ENCODE measurements at places on chromosomes 12 and 14.

DNA sequence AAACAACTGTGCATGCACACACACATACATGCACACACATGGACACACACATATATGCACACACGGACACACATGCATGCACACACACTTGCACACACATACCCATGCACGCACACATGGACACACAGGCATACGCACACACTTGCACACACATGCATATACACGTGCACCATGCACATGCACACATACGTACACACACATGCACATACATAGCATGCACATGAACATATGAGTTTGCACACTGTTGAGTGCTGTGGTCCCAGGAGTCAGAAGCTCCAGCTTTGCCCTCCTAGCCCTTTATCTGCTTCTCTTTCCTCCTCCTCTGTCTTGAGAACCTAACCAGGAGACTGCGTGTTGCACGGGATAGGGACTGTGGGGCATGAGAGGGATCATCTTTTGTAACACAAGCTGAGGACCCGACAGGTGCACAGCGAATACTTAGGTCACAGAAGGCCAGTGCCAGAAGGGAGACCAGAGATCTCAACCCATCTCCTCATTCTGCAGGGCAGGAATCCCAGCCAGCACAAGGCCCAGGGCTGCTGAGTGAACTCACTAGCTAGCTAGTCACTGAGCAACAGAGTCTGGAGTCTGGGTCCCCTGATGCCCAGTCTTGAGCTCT, 3.5 kb upstream of the LRTM2 start:
- DNase-seq, result no peak

- DNase-seq, result no peak
Observed at GRCh38 chr12:7045913-7046312, 14.6 kb upstream of the C1S start.

DNA sequence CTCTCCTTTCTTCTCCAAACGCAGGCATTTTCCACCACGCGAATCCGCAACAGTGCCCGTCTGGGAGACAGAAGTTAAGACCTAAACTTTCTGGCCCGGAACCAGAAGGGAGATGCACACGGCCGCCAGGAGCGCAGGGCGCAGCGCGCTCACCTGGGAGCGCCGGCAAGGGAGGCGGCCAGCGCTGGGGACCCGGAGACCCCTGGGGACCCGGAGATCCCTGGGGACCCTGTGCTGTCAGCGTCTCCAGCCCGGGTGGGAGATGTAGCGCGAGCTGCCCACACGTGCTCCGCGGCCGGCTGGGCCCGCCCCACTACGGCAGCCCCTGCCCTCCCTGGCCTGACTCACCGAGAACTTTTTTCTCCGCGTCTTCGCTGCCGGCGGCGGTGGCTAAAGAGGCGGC, 620 bp downstream of the YBX3 start:
- DNase-seq, result peak; percentile 86

GRCh38 chr14:69518289-69519101, 34.0 kb downstream of the PLEKHD1 start:
- no peak for DNase-seq

- no peak for DNase-seq
Observed at GRCh38 chr12:87216436-87216835, 812.8 kb downstream of the C12orf50 start.
